ENCODE measurements at places on chromosomes 12 and 14.
A peak's percentile ranks its signal among the peaks of the same experiment; 100 is the strongest.

GRCh38 chr12:57444744-57445143 is 10.2 kb downstream of the INHBC start:
- DNase-seq: no peak

DNA sequence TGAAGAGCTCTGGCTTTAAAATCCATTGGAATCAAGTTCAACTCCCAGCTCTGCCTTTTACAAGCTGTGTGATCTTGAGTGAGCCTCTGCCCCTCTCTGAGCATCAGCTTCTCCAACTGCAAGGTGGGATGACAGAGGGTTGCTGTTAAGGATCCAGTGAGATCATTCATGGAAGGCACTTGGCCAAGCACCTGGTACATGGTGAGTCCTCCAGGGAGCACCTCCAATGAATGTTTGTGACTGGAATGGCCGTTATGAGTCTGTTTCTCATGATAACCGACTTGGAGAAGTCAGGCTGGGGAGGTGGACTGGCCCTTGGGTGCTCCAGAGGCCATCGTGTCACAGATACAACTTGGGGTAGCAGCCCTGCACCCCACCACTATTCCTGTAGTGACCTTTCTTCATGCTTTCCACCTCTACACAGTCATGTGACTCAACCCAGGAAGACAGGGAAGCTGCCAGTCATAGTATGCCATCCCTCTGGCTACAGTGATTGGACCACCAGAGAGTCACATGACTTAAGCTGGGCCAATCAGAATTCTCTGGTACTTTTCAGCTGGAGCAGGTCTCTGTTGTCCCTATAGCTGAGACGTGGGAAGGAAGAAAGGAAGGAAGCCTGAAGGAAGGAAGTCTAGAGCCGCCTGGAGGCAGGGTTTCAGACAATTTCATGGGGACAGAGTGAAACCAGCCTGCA is 146.5 kb upstream of the MYL2 start:
- no peak for DNase-seq

- DNase-seq: no peak
Observed at GRCh38 chr12:68477261-68477772, 133.4 kb upstream of the RAP1B start.

DNA sequence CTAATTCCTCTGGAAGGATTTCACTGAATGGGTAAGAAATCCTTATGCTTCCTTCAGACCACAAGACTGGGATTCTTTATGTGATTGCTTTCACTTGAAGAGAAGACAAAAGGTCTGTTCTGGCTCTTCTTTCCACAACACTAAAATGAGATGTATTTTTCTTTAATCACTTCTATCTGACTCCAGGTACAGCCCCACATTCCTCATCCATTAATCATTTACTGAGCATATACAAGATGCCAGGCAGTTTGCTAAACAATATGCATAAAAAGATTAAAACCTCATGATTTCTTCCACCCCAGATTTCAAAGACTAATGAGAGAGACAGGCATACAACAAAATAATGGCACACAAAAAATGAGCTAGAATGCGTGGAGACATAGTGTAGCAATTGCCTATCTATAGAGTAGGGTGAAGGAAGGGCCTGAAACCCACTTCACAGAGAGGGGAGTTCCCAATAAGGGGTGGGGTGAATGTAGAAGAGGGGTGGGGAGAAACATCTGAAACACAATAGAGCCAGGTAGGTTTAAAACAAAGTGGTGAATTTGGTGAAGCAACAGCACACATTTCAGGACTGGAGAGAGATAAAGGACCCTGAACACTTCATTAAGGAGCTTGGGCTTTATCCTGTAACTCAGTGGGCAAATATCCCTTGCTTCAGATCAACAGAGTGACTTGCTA is 65.1 kb upstream of the PRB2 start:
- DNase-seq: peak; percentile 2

- no peak for DNase-seq
Observed at GRCh38 chr14:36848213-36848612, 186.6 kb downstream of the PAX9 start.

GRCh38 chr12:5166976-5167375 is 123.3 kb downstream of the KCNA5 start:
- peak; percentile 82 for DNase-seq

GRCh38 chr12:24252602-24253001 is 303.1 kb upstream of the SOX5 start:
- DNase-seq: no peak
